PC-3 (cell line): ENCODE measurements at places on chromosomes 3 and 15.

DNA sequence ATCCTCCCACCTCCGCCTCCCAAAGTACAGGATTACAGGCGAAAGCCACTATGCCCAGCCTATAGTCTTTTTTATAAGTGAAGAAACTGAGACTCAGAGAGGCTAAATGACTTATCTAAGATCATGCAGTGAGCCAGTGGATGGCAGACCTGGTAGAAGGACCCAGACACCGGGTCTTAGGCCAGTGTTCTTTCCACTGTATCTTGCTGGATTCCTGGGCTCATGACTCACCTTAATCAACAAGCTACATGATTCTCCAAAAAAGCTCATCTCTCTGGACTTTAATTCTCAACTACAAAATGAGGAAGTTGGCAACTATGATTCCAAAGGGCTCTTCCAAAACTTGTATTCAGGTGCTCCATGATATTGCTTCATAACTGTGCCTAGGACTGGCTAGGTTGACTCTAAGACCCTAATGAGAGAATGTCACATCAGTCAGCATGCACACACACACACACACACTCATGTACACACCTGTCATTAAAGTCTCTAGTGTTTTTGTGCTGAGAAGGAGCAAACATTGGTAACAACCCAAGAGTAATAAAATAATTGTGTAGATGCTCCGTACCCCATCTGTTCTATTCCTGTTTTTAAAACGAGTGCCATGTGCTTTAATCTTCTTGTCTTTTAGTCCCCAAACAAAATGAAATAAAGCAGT, 89.7 kb upstream of the SLC4A7 start:
- DNase-seq = peak; percentile 27

GRCh38 chr3:32632533-32633265, 52.3 kb upstream of the CNOT10 start:
- no peak for DNase-seq

DNA sequence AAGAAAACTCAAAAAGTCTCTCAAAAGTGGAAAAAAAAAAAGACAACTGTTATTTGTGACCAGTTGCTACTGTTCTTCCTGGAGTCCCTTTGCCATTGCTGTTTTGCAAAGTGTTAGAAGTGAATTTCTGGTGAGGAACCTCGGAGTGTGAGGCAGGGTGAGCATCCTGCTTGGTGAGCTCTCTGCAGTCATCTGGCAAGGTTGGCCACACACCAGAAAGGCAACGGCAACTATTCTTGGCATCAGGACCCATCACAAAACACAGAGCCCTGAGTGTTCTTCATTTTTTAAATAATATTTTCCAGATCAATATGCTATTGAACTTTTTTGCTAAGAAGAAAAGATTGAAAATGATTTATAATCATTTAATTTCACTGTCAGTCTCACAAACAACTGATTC, 60.7 kb downstream of the CGNL1 start:
- no peak for DNase-seq

- DNase-seq = peak; percentile 68
Observed at GRCh38 chr3:102034639-102035451, 185.5 kb downstream of the NFKBIZ start.

DNA sequence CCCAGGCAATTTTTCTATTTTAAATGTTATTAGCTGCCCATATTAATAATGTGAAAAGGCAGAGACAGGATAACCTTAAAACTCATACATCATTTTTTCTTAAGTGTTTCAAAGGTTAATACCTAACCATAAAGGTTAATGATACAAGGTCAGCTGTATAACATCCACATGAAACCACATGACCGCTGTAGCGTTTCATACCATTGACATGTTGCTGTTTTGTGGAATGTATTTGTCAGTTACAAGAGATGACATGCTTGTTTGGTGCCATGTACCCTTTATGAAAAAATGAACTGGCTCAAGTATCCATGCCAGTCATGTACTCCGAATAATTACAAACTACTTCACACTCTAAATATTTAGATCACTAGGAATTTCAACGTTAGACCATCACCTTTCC, 207.4 kb downstream of the FMN1 start:
- no peak for DNase-seq

DNA sequence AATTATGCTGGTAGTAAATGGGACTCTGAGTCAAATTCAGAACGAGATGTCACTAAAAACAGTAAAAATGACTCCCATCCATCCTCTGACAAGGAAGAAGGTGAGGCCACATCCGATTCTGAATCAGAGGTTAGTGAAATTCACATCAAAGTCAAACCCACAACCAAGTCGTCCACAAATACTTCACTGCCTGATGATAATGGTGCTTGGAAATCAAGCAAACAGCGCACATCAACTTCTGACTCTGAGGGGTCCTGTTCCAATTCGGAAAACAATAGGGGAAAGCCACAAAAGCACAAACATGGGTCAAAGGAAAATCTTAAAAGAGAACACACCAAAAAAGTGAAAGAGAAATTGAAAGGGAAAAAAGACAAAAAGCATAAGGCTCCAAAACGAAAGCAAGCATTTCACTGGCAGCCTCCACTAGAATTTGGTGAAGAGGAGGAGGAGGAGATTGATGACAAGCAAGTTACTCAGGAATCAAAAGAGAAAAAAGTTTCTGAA, 15.1 kb upstream of the ZBTB47 start:
- DNase-seq = no peak

DNA sequence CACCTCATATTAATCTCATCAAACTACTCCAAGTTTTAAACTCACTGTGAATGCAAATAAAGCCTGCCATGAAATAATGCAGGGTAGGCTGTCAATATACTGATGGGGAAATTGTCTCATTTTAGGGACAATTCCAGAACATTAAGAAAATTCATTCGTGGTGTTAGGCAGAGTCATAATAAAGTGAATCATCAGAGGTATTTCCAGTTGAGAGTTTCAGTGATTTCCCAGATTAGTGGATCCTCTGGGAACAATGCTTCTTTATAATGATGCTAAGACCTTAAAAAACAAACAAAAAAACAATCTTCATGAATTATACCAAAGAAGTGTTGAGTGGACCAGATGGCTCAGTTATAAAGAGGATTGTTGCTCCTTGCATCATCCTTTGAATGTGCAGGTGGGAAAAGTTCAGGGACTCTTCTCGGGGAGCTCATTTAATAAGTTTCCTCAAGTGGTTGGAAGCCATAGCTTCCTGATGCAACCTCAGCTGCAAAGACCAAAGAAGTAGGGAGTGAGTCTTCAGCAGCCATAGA, 360.9 kb upstream of the TRIM42 start:
- no peak for DNase-seq

DNA sequence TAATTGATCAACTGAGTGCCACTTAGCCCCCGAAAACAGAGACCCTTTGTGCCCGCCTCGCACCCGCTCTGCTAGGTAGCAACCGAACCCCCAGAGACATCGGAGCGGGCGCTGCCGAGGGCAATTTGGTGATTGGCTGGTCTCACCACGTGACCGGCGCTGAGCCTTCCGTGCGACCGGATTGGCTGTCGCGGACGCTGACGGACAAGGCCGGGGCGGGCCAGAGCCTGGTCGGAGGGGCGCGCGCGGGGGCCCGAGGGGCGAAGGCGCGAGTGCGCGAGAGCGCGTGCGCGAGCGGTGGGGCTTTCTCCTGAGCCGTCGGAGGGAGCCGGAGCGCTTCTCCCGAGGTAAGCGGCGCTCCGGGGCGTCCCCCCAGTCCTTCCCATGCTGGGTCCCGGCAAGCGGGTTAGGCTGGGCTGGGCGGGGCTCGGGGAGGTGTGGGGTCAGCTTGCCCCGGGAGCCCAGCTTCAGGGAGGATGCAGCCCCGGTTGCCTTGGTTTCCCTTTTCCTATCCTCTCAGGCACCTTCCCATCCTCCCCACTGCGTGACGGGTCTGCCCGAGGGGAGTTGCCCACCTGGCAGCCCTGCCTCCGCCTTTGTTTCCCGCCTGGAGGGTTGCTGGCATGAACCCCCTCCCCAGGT, at the start of gene TMEM108:
Gene TMEM108 (plus strand): TSS at position 303 of the 642 bp plus-strand sequence.
- no peak for DNase-seq

- peak; percentile 56 for DNase-seq
Observed at GRCh38 chr3:150177673-150178381, 207.1 kb upstream of the PFN2 start.

DNA sequence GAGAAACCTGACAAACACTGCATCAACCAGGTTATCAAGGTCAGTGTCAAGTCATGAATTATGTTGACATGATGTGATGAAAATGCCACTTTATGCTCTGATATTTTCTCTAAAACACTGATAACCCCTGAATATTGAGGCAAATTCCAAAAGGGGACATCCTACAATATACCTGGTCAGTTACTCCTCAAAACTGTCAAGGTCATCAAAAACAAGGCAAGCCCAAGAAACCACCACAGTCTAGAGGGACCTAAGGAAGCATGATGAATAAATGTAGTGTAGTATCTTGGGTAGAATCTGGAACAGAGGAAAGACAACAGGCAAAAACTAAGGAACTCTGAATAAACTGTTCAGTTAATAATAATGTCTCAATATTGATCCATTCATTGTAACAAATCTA, 275.3 kb upstream of the THRB start:
- DNase-seq = no peak

DNA sequence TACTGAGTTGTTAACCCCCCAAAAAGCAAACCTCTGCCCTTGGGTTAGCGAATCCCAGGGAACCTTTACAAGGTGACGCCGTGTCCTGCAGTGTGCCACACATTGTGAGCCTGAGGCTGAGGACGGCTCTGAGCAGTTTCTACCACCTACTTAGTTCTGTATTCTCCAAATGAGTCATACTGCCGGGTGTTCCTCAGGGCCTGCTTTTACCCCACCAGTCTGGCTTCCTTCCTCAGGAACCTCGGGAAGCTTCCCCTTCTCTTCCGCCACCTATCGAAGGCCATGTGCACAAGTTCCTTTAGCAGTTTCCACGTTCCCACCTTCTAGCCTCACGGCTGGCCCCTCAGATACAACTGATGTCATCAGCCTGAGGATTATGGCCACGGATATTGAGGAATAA, 384.0 kb upstream of the TPM1 start:
- DNase-seq = no peak

DNA sequence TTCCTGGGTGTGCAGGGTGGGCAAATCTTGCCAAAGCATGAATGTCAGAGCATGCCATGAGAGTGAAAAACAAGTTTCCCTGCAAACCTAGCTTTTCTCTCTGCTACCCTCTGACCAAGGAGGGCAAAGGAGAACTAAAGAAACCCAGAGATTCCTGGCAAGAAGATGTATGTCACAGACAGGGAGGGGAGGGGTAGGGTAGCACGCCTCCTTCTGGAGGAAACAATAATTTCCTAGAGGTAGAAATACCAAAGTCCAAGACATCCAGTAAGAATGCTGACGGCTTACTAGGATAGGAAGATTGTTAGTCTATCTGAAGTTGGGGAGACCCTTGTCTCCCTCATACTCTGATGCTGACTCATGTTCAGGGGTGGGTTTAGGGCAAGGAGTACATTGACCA, 203.9 kb downstream of the NR1D2 start:
- DNase-seq = peak; percentile 41

GRCh38 chr3:187261541-187261969, 30.0 kb downstream of the MASP1 start:
- DNase-seq = peak; percentile 74

DNA sequence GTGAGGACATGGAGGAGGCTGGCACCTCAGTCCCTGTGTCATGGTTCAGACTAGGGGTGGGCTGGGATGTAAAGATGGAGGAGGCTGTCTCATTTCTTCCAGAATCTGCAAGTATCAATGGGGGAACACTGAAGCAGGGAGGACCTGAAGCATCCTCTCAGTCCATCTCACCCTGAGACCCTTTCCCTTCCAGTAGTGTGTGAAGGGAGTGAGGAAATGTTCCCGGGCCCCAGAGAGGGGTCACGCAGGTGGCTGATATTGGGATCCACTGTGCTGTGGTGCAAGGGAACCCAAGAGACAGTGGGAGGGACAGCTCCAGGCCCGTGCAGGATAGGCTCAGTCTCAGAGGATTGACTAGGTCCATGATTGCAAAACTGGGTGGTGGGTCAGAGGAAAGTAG, 72.2 kb upstream of the ADPGK start:
- DNase-seq = no peak

DNA sequence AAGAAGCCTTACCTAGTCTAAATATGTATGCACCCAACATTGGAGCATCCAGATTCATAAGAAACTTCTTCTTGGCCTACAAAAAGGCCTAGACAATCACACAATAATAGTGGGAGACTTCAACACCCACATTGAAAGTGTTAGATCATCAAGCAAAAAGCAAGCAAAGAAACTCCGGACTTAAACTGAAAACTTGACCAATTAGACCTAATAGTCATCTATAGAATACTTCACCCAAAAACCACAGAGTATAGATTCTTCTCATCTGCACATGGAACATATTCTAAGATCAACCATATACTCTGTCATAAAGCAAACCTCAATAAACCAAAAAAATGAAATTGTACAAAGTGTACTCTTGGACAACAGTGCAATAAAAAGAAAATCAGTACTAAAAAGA, 22.3 kb upstream of the OR5K4 start:
- no peak for DNase-seq

- DNase-seq = peak; percentile 58
Observed at GRCh38 chr3:130981469-130981868, 45.2 kb downstream of the ASTE1 start.

GRCh38 chr15:59936741-59937140, 67.4 kb upstream of the FOXB1 start:
- no peak for DNase-seq

DNA sequence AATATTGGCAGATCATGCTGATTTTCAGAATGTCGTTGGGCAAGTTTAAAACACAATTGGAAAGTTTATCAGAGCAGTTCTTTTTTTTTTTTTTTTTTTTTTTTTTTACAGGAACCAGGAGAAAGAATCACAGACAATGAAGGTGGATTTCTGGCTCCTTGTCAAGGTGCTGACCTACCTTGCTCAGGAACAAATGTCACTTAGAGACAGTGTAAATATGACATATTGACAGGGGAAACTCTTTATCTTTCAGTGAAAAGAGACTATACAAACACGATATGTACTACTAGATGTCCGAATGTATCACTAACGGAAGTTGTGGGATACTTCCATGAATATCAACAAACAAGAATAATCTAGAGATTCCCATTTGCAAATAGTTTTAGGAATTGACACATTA, 237.3 kb downstream of the FMN1 start:
- peak; percentile 48 for DNase-seq

DNA sequence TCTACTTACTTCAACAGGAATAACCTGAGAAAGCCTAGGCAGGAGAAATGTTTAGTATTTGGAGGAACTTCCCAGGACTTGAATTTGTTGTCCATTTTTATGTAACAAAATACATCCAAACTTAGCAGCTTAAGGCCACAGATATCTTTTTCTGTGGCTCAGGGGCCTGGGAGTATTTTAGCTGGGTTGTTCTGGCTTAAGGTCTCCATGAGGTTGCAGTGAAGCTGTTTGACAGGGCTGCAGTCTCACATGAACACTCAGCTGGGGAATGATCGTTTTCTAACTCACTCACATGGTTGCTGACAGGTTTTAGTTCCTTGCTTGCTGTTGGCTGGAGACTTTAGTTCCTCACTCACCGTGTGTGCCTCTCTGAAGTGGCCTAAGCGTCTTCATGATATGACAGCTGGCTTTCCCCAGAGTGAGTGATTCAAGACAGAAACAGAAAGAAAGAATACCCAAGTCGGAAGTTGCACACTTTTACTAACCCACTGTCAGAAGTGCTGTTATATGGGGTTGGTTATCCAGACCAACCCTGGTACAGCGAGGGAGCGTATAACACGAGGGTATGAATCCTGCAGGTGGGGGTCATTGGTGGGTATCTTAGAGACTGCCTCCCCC, 229.7 kb upstream of the TBL1XR1 start:
- no peak for DNase-seq

GRCh38 chr15:49697121-49697520, 76.3 kb downstream of the DTWD1 start:
- peak; percentile 49 for DNase-seq
